ENCODE measurements at places on chromosomes 16 and 17.
A peak's percentile ranks its signal among the peaks of the same experiment; 100 is the strongest.

- H3K4me3 ChIP-seq, result peak overlapping the region; percentile 24
- no peaks in the 10 kb centered on the region for H3K4me1 ChIP-seq
- H3K36me3 ChIP-seq, result no peaks in the 10 kb centered on the region
- H3K27ac ChIP-seq, result no peak overlapping the region
- no peak for DNase-seq
Observed at GRCh38 chr16:7689234-7689633, 356.6 kb downstream of the RBFOX1 start.

DNA sequence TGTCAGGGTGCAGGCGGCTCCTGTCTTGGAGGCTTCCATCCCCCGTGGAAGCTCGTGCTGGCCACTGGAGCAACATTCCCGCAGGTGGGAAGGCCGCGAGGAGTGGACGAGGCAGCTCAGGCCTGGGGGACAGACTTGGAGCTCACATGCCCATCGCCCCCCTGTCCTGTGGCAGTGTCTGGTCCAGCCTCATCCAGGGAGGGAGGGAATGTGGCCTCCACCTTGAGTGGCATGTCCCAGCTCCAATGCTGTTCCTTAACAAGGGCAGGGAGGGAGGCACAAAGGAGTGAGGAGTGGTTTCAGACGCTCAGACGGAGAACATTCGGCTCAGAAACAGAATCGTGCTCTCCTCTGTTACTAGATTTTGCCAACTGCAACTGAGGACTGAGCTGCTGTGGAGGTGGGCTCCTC lies 159.4 kb upstream of the CHMP6 start:
- peaks cover 30% of the 10 kb centered on the region for H3K4me1 ChIP-seq
- H3K4me3 ChIP-seq, result peak overlapping the region; percentile 94
- no peak for DNase-seq
- H3K36me3 ChIP-seq, result no peaks in the 10 kb centered on the region
- H3K27me3 ChIP-seq, result peaks cover 3% of the 10 kb centered on the region

- no peak overlapping the region for H3K27ac ChIP-seq
- no peaks in the 10 kb centered on the region for H3K27me3 ChIP-seq
- H3K4me3 ChIP-seq, result no peak overlapping the region
- H3K4me1 ChIP-seq, result peaks cover 4% of the 10 kb centered on the region
Observed at GRCh38 chr16:82715160-82715559, 88.4 kb downstream of the CDH13 start.

DNA sequence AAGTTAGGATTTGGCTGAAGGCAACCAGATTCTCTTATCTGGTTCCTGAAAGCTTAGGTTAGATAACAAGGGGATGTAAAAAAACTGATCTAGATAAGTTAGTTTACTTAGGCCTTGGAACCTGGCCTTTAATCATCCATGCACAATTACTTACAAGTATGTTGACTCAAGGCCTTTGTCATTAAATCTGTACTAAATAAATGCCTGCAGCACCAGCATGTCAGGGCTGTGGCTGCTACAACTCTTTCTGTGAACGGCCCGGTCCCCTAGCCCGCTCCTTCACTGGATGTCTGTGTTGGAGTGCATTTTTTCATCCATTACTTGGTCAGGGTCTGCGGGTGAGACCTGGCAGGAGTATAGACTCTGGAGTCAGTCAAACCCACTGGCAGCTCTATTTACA lies 48.4 kb upstream of the ALDH3A1 start:
- no peak overlapping the region for H3K27ac ChIP-seq
- DNase-seq, result no peak
- H3K4me1 ChIP-seq, result no peaks in the 10 kb centered on the region
- peaks cover 77% of the 10 kb centered on the region for H3K36me3 ChIP-seq
- H3K4me3 ChIP-seq, result no peak overlapping the region
- no peaks in the 10 kb centered on the region for H3K27me3 ChIP-seq

Measured in immature natural killer cell (primary cell).